Tibial nerve (tissue), 4 donors: ENCODE measurements at places on chromosomes 7 and 10. TPM values are rescaled to one million over a fixed set of nuclear protein-coding genes. Genes with fewer than 3 reads are reported as not detected.

GRCh38 chr7:27868131-27868550 is 128.2 kb downstream of the TAX1BP1 start:
- no peak for DNase-seq

- DNase-seq = no peak
These were observed 335.4 kb upstream of the MTPN start for GRCh38 chr7:136312592-136312991.

Gene NODAL
- total RNA-seq = not detected

DNA sequence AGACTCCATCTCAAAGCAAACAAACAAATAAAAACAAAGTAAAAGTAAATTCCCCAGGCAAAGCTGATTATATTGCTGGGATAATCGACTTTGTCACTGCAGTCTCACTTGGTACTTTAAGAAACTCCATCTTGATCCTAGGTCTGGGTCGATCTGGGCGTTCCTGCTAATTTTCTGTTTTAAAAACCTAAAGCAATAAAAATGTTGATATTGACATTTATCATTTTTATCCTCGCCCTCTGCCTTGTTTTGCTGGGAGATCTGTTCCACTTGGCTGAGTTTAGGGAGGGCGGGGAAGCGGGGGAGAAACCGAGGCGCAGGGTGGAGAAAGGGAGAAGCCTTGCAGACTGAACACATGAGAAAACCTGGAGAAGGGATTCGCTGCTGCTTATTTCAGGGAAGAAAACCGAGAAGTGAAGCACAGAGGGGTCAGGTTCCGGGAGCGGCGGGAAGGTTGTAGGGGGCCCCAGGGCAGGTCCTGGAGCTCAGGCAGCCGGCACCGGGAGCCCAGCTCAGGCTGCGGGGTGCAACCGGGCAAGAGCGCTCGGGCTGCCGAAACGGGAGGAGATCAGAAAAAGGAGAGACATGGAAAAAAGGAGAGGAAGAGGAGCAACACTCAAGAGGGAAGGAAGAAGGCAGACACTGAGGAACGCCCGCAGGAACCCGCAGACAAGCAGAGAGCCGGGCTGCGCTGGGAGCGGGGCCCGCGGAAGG is 27.3 kb upstream of the KMT2C start:
- DNase-seq = no peak

Gene FAM237B
- total RNA-seq = not detected

Gene VAX1
- not detected for total RNA-seq

- no peak for DNase-seq
These were observed 70.3 kb upstream of the RSU1 start for GRCh38 chr10:16887565-16887964.

Gene ABHD11
- 7.5 TPM for total RNA-seq

- DNase-seq = no peak
These were observed 84.0 kb downstream of the SEMA3D start for GRCh38 chr7:85102813-85103350.

Gene RELN
- 117 TPM for total RNA-seq

DNA sequence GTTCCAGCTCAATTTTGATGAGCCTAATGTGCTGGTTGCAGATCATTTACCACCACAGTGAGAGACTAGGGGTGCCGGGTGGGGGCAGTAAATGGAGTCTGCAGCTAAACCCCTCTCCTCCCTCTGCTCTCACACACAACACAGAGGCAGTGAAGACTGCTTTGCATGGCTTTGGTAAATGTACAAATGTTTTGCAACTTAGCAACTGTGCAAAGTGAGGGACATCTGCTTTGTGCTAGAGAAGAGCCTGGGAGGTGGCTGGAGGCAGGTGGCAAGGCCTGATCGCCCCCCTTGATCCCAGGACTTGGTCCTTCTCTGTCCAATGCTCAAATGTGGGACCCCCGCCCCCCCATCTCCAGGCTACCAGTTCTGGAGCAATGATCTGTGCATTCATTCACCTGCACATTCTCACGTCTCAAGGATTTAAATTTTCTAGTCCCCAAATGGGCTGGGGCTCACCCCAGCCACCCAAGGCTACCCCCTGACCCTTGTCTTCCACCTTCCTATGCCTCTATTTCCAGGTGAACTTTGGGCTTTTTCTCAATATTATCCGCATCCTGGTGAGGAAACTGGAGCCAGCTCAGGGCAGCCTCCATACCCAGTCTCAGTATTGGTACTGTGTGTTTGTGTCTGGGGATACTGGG is 11.6 kb downstream of the GHRHR start:
- DNase-seq = no peak

Gene MGAM2
- 3.1 TPM for total RNA-seq

DNA sequence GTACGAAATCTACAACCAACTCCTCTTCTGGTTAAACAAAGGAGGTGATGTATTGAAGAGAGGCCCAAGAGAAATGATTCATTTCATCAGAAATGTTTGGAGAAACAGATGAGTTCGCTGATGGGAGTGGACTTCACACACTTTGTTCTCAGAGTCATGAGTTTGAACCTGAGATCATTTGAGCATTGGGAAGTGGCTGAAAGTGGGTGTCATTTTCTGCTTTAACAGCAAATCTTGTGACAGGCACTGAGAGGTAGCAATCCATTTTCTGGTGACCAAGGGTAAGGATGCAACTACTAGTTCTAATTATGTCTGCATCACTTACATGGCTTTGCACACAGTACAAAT is 51.4 kb downstream of the RBM20 start:
- no peak for DNase-seq

DNA sequence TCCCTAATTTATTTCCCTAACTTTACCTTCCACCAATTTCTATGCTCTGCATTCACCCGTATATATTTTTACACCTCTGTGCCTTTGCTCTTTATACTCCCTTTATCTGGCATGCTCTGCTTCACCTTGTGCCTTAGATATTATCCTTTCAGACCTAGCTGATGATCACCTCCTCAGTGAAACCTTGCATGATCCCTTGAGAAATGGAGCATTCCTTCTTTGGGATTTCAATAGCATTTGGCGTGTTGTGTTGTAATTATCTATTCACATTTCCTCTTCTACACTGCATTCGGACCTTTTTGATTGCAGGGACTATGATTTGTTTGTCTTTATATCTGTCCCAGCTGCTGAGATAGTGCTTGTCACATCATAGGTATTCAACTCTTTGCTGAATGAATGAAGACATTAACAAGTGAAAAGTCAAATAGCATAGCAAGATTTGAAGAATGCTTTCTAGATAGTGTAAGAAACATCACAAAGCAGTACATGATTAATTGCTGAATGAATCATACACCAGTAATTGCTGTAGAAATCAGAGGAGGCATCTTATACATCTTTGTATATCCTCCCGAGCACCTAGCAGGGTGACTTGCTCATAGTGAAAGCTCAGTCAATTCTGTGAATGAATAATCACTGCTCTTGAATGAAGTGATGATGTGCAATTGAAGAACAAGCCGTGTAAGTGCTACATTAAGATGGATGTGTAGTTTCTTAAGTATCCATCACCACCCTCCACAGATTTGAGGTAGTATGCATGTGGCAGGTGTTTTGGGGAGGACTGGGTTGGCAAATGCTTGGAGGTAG is 2.0 kb upstream of the TM9SF3 start:
- no peak for DNase-seq

- DNase-seq = no peak
These were observed 33.1 kb downstream of the ASB13 start for GRCh38 chr10:5633166-5633749.

DNA sequence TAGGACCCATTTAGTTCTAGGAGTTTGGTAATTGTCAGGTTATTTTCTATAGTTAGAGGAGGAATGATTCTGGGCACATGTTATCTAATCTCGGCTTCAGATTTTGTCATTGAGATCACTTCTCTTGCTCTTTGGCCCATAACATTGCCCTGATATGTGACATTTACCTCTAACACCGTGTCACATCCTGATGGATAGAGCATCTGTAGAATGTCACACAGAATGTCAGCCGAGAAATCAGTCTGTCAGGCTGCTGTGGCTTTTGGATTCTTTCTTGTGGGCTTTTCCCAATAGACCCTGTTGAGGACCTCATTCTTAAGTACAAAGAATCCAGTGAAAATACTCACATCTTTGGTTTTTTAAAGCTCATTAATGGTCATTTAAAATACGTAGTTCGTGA is 142.4 kb downstream of the LRRC4 start:
- no peak for DNase-seq

DNA sequence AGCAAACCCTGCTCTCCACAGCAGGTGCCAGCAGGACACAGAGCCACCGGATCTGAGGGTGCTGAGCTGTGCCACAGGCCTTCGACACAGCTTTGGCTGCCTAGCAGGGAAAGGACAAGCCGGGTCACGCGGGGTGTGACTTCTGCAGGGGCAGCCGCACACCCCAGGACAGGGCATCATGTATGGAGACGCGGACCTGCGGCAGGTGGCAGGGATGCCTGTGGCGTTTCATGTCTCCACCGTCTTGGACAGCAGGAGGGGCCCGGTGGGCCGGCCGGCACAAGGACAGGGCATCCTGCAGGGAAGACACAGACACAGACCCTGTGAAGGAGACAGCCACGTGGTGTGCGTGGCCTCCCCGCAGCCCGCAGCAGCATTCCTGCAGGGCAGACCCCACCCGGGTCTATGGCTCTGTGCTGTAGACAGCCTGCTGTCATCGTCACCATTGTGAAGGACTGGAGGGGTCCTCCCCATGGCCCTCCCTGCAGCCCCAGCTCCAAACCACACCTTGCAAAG is 109.2 kb downstream of the PDGFA start:
- no peak for DNase-seq

GRCh38 chr10:132752961-132753360 is 33.0 kb downstream of the NKX6-2 start:
- DNase-seq = no peak

DNA sequence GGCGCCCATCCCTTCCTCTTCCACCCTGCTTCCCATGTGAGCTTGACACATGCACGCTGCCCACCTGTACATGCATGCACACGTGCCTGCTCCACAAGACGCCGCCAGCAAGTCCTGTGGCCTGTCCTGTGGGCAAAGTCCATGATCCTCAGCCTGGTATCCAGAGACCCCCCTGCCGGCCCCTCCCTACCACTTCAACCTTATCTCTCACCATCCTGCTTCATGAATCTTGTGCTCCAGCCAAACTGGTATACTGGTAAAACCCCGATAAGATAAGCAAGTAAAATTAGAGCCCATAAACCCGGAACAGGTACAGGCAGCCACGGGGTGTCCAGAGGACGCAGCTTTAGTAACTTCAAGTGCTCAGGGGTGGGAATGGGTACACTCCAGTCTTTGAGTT is 11.8 kb upstream of the TBXAS1 start:
- DNase-seq = no peak

- no peak for DNase-seq
These were observed 12.0 kb downstream of the EEPD1 start for GRCh38 chr7:36165059-36165458.

Gene PILRA
- 17.3 TPM for total RNA-seq

DNA sequence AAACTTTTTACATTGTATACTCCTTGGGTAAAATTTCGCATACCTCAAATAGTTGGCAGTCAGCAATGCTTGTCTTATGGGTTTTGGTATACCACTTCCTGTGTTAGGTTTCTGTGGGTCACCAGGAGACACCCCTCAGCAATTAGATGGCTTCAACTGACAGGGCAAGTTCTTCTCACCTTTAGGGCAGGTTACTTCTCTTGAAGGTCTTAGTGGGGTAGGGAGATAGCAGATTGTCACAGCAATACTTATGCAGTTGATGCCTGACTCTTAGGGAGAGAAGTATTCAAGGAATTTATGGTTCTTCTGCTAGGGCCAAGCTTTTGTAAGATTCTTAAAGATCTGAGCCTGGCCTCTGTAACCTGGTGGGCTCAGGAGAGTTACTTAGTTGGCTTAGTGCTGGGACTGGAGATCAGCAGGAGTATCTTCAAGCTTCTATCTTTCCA is 42.9 kb downstream of the MKLN1 start:
- DNase-seq = no peak

- DNase-seq = no peak
These were observed 298.9 kb upstream of the PITRM1 start for GRCh38 chr10:3471472-3471871.

GRCh38 chr10:24935504-24936292 is 16.7 kb downstream of the PRTFDC1 start:
- DNase-seq = no peak

DNA sequence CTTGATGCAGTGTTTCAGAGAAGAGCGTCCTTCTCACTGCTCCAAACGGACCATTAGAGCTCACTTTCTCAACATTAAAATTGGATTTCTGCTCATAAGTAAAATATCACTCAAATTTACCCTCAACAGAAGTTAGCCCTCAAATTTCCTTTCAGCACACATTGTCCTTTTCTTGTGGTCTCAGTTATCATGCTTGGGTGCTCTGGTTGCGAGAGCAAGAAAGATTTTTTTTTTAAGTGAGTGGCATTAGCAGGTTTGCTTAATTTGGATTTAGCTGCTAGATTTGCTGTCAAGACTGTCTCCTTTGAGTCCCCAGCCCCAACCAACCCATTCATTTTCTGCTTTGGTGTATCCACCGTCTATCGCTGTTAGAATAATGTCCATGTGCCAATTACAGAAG is 2.6 kb upstream of the CH25H start:
- no peak for DNase-seq

Gene MET
- total RNA-seq = 43.0 TPM

Gene ASB10
- not detected for total RNA-seq

Gene CHAT
- not detected for total RNA-seq

- DNase-seq = no peak
These were observed 28.0 kb upstream of the SLC39A12 start for GRCh38 chr10:17923728-17924127.

Gene SEPTIN14
- total RNA-seq = not detected

- DNase-seq = no peak
These were observed 15.0 kb downstream of the TCAF1 start for GRCh38 chr7:143886826-143887477.

GRCh38 chr7:12570534-12571461 is at the start of gene SCIN:
Gene SCIN (plus strand): TSS chr7:12570720. CDS start chr7:12570787, 67 bp downstream.
- DNase-seq = peak; percentile 25

Gene EBLN1
- not detected for total RNA-seq

Gene NUTM2E
- 0.21 TPM for total RNA-seq

DNA sequence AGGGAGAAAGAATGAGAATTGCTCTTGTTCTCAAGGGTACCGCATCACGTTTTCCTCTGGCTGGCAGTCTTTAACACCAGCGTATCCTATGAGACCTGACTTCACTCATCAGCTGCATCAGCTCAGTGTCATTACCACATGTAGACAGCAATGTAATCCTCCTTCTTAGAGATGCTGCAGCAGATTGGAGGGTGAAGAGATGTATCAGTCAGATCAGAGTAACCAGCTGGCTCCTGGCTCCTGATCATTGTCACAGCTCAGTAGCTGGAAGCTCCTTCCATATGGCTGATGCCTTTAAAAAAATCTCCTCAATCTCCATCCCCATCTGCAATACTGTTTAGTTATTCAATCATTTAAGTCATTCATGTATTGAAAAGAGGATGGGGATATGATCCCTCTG is 39.7 kb upstream of the EPHB6 start:
- no peak for DNase-seq

DNA sequence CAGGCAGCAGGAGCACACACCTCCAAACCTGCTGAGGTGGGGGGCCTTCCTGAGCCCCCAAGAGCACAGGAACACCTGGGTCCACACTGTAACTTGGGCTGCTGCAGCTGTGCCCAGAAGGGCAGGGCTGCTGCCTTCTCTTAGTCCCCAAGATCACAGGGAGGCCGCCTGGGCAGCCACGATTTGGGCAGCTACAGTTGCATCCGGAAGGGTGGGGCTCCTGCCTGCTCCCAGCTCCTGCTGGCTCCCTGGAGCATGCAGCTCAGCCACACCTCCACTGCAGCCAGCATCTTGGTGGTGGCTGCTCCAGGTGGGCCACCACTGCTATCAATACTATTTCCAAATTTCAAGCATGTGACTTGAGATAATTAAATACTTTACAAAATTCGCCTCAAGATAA is 38.5 kb upstream of the AGMO start:
- no peak for DNase-seq
